ENCODE measurements at places on chromosomes 2 and 18.

- no peak for DNase-seq
Observed at GRCh38 chr2:177036747-177037146, 175.8 kb upstream of the HNRNPA3 start.

DNA sequence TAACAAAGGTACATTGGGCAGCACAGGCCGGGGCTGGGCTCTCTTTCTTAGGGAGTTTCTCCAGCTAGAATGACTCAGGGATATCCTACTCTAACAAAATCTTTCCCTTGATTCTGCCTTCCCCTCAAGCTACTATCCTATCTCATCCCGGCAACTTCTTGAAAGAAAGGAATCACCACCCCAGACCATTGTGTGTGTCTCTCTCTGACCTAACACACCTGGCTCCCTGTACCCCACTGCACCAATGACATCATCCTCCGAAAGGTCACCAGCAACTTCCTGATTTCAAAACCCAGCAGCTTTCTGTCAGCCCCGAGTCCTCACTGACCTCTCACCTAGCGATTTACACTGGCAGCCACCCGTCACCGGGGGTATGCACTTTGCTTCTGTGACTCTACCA lies 72.1 kb upstream of the MAP4K4 start:
- DNase-seq = no peak

DNA sequence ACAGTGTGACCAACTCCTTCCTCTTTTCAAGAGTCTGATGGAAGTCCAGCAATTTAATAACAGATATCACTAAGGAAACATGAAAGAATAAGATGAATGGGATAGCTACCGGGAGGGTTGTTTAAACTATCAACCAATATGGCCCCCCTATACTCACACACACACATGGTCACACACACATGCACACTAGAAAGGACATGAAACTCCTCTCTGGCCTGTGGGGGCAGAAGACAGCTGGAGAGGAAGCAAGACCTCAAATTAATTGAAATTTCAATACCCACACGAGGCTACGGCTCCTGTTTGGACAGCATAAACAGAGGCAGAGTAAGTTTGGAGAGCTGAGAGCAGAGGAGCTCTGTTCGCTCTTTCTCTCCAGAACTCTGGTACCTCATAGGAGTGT lies 34.7 kb upstream of the REEP1 start:
- DNase-seq = no peak

DNA sequence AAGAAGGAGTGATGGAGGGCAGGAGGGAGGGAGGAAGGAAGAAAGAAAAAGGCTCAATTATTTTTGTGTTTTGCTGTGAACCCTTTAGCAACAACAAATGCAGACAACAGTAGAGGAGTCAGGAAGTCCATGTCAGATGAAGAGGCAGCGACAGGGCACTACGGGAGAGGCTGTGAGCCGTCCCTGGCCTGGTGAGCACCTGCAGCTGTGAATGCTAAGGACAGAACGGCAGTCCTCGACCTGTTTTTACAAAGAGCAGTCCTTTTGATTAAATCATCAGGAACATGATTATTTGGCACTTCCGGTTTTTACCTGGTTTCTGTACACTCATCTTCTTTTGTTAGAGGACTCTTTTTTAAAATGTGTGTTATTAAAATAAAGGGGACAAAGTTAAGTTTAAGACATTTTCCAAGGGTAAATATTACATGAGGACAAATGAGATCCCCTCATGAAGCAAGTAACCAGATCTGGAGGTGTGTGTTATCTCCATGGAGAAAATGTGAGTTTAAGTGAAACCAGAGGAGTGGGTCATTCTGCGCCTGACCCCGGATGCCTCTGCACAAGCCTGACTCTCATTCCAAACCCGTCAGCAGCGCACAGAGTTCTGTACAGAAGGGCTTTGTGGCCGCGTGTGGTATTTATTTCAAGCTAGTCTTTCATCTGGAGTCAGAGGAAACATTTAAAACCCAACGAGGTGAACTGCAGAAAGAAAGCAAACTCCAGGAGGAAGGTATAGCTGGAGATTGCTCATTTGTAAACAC lies 492.5 kb downstream of the SOX11 start:
- no peak for DNase-seq

DNA sequence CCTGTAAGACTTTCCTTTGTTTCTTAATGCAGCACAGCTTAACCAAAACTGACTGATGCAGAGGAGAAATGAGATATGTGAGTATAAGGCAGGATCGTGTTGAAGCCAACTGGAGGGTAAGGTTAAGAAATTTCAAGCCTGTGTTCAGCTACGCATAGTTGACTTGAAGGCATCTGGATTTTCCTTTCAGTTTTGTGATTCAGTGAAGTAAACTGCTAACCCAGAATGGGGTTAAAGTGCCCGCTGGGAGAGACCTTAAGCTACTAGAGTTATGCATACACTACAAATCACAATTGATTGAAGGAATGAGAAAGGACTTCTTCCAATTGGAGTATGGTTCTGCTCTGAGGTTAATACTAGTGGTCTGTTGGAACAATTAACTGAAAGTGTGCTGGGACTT lies 22.6 kb downstream of the THSD7B start:
- no peak for DNase-seq

GRCh38 chr18:39854291-39854690 lies 2100.7 kb upstream of the PIK3C3 start:
- no peak for DNase-seq

DNA sequence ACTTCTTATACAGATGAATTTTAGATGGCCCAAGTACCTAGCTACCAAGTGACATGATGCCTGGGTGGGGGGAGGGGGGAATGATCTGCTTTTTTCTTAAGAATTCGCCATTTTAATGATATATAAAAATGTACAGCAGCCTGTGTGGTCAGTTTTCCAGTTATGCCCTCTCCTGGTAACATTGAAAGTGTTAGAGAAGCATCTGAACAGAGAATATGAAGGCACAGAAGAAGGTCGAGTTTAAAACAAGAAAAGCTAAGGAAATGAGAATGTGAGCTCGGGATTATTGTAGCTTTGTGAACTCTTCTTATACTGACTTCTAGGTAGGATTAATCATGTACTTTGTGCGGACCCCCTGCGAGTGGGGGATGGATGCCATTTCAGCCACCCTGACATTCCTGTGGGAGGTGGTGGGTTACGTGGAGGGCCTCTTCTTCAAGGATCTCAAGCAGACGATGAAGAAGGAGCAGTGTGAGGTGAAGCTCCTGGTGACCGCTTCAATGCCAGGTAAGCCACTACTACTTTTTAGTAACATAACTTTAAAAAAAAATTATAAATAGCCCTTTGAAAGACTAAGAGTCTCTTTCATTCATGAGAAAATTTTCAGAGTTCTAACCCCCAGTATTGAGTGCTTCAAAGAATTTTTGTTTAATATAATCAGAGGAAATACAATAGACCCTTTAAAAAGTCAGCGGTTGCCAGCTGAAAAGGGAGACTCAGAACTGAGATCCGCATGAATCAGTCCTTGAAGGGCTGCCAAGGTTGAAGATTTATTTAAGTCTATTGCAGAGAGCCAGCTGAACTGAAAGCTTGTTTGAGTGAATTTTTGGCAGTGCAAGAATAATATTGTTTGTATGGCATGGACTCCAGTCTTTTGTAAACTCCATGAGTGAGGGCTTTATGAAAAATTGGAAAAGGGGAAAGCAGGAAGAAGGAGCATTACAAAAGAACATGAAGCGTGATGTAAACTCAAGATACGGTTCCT lies 68.6 kb upstream of the RPE start:
- DNase-seq = no peak
